ENCODE measurements at places on chromosomes 4 and X.

GRCh38 chrX:130997314-130997713 is 60.8 kb upstream of the ARHGAP36 start:
- DNase-seq = no peak

- DNase-seq = no peak
Measured at GRCh38 chr4:17317526-17317925, 194.4 kb downstream of the QDPR start.

GRCh38 chrX:152865232-152865920 is 32.5 kb upstream of the ZNF185 start:
- DNase-seq = no peak

DNA sequence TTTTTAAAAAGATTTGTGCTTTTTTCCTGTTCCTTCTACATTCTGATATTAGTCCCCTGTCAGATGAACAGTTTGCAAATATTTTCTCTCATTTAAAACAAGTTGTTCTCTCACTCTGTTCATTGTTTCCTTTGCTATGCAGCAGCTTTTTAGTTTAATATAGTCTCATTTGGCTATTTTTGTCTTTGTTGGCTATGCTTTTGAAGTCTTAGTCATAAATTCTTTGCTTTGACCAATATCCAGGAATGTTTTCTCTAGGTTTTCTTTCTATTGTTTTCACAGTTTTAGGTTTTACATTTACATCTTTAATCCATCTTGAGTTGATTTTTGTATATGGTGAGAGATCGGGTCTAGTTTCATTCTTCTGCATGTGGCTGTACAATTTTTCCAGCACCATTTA is 136.8 kb downstream of the TET2 start:
- DNase-seq = no peak

GRCh38 chr4:39410415-39410814 is 3.7 kb downstream of the KLB start:
- no peak for DNase-seq

DNA sequence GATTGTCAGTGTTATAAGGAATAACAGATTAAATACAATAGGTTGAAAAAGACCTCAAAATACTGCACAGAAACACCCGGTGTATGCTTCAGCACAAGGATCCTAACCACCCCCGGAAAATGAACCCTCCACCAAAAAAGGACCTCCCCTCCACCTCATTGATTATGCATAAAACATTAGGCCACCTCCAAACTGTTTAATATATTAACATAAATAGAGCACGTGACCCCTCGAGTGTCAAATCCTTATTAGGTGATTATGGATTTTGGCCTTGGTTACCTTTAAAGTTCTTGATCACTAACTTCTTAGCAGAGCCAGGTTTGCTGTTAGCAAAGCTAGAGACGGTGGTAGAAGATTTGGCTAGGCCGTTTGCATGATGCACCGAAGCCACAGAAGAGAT is 958 bp downstream of the CUL4B start:
- no peak for DNase-seq

GRCh38 chrX:13036896-13037295 is 7.5 kb downstream of the FAM9C start:
- DNase-seq = no peak

GRCh38 chr4:189143263-189143952 is 797.3 kb upstream of the FRG1 start:
- DNase-seq = no peak

DNA sequence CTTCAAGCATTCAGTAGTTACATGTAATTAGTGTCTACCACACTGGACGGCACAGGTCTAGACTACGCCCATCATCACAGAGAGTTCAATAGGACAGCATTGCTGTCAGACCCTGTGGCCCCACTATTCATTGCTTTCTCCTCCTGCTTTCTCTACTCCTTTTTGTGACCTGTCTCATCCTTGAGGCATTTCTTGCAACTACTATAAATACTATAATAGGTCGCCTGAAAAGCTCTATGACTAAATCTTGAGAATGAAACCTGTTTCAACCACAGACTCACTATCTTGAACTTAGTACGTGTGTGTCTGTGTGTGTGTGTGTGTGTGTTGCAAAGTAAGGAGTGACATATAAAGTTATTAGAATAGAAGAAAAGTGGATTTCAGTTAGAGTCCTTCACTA is 252.9 kb upstream of the KLF3 start:
- no peak for DNase-seq

GRCh38 chrX:51852621-51853020 is 40.8 kb upstream of the MAGED1 start:
- DNase-seq = no peak

- DNase-seq = no peak
Measured at GRCh38 chr4:242121-242848, 63.0 kb downstream of the ZNF732 start.

- DNase-seq = peak; percentile 43
Measured at GRCh38 chr4:40316333-40316781, 18.8 kb upstream of the CHRNA9 start.
